ENCODE measurements at places on chromosomes 12 and 14.

GRCh38 chr14:87888136-87888999 lies 104.6 kb downstream of the GALC start:
- no peak for ATAC-seq

GRCh38 chr14:78232231-78233000 lies 62.2 kb downstream of the NRXN3 start:
- ATAC-seq = no peak

- no peak for ATAC-seq
These were observed 179.1 kb downstream of the PHETA1 start for GRCh38 chr12:111189792-111190191.

- no peak for ATAC-seq
These were observed 193.7 kb upstream of the FRMD6 start for GRCh38 chr14:51457843-51458562.

DNA sequence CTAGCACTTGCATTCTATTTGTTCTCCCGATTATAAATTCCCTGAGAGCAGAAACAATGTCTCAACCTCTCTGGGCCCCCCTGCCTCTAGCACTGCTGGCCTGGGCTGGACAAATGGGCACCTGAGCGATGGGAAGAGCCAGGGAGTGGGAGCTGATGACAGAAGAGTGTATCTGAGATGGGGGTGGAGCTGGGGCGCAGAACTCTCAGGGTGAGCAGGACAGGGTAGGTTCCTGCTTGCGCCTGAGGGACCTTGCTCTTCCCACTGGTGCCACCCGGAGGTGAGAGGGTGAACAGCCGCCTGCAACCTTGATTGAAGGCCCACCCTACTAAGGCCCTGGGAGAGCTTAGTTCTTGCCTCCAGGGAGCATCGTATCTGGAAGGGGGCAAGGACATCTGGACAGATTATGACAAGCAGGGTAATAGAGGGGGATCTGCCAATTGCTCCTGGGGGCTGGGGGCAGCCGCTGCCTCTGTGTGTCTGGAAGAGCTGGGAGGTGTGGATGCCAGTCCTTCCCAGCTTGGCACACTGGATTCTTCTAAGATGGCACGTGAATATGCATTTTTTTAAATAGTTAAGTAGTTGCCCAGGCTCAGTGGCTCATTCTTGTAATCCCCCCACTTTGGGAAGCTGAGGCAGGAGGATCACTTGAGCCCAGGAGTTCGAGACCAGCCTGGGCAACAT lies 43.0 kb upstream of the TSPAN9 start:
- ATAC-seq = peak; percentile 97

DNA sequence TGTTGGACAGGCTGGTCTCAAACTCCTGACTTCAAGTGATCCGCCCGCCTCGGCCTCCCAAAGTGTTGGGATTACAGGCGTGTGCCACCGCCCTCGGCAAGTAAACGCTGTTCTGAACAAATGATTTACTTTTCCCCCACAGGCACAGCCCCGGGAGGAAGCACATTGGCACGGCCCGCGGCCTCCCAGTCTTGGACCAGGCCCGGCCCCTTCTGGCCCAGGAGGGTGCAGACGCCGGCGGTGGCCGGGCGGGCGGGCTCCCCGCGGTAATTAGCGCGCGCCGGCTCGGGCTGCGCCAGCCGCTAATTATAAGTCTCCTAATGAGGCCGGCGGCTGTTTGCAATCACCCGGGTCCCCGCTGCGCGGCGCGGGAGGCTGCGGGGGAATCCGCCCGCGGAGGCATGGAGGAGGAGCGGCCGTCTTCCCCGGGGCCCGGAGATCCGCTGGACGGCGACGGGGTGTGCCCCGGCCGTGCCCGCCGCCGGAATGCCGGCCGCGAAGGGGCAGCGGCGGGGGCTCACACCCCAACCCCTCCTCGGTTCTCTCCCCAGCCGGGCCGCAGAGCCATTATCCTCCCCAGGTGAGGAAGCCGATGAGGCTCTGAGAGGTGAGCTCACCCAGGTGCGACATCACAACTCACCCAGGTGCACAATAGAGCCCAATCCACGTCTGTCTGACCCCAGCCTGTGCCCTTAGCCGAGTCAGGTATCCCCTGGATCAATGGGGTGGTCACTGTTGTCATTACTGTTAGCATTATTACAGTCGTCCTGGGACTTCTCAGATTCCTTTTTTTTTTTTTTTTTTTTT lies 3.3 kb upstream of the POP5 start:
- peak; percentile 14 for ATAC-seq

DNA sequence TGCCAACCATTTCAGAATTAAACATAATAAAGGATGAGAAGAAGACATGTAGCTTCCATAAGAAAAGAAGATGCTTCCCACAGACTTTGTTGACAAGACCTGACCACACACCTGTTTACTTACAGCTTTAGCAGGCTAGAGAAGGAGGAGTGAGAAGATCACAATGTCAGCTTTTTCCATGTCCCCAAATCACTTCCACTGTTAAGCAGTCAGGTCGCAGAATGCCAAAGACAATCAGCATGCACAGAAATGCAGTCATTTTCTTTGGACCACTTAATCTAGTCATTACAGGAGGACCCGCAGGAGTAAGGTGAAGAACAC lies 314.9 kb downstream of the SSPN start:
- no peak for ATAC-seq

DNA sequence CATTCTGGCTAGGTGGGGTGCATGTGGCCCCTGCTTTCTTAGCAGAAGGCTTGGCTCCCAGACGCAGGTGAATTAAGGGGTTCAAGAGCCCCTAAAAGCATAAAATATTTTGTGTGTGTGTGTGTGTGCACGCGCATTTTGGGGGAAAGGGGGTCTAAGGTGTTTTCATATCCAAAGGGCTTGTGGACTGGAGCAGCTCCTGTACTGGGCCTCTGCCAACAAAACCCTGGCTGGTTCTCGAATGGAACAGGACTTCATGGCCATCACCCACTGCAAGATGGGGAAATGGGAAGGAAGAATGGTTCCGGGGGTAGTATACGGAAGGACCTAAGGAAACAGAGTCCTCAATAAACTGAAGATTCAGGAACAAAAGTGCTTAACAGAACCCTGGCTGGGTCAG lies 3.9 kb upstream of the ATN1 start:
- ATAC-seq = no peak

DNA sequence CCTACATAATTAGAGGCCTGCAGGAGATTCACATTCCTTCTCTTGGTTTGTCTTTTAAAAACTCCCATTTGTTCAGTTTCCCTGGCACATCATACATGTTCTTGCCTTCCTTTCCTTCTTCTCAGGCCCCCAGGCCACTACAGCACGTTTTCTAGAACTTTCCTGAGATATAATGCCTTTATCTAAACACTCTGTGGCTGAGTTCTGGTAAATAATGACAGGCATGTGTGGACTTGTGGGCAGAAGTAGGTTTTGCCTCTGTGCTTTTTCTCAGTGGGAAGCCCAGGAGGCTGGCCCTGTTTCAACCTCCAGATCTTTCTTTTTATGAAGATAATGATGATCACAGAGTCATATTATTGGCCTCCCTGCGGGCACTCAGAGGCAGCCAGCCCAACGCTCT lies 117.2 kb downstream of the TMX1 start:
- no peak for ATAC-seq

DNA sequence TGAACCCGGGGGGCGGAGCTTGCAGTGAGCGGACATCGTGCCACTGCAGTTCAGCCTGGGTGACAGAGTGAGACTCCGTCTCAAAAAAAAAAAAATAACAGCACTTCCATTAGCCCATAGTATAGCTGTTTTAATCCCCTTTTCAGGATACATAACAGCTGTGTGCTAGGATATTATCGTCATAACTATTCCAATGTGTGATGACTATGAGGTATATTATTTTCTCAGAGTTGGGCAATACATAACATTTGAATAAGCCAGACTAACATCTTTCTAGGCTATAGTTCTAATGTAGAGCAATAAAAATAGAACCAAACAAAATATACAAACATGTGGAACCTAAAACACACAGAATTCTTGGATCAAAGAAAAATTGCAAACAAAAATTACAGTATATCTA lies 57.1 kb downstream of the MARK3 start:
- ATAC-seq = no peak

DNA sequence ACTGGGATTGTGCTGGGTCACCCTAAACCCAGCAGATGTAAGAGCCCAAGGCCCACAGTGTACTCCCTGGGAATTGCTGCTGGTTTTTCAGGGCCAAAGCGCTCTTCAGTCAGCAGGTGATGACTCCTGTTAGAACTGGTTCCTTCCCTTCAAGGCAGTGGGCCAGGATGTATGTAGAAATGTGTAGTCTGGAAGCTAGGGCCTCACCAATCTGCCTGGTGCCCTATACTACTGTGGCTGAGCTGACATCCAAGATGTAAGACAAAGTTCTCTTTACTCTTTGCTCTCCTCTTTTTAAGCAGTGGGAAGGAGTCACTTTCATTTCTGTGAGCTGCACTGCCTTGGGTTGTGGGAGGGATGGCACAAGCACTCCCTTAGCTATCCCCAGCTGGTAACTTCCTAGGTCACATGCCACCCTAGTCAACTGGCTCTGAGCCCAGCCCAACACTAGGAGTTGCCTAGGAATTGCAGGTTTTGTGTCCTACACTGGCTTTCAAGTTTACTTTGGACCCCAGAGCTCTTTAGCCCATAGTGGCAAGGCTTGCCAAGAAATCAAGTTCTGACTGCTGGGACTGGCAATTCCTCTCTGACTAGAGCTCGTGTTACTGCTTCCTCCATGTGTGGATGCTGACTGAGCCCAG lies 249.2 kb downstream of the C12orf50 start:
- ATAC-seq = peak; percentile 26

DNA sequence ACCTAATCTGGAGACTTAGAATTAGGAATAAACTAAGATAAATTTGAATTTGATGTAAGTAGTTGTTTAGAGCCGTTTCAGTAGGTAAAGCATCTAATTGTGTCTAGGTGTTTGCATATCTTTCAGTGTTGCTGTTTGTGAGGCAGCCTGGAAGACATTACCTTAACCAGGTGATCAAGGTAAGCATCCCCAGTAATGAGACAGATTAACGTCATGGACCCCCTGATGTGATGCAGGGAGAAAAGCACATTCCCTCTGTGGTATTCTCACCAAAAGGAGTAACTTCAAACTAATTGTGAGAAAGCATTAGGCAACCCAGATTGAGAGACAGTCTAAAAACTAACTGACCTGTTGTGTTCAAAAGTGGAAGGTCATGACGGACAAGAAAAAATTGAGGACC lies 251.6 kb downstream of the NUAK1 start:
- ATAC-seq = no peak

DNA sequence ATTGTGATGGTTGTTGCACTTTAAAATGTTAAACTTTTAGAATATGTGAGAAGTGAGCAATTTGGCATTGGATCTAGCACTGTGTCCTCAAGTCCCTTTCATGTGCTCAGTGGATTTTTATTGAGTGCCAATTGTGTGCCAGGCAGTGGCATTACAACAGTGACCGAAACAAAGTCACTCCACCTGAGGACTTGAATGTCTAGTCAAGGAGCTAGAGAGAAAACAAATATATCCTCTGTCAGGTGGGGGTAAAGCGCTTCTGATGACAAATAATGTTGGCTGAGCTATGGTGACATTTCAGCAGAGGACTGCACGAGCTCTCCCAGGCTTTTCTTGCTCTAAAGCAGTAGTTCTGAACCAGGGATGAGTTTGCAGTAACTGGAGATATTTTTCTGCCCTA lies 240.4 kb downstream of the RGS6 start:
- no peak for ATAC-seq

GRCh38 chr14:58977366-58977765 lies 211.1 kb upstream of the DAAM1 start:
- ATAC-seq = no peak

DNA sequence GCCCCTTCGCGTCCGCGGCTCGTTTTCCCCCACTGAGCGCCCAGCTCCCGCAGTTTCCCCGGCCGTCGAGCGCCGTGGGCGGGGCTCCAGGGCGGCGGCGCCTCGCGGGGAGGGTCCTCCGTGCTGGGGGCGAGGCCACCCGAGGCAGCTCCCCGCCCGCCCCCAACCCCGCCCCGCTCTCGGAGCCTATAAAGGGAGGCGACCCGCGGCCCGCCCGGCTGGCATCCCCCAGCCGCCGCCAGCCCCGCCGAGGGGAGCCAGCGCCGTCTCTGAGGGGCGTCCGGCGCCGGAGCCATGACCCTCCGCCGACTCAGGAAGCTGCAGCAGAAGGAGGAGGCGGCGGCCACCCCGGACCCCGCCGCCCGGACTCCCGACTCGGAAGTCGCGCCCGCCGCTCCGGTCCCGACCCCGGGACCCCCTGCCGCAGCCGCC lies at the start of gene TAMALIN:
TSS of gene TAMALIN (plus strand) at position 221 of the 432 bp plus-strand sequence. CDS start at position 295, 74 bp downstream.
- peak; percentile 52 for ATAC-seq

- no peak for ATAC-seq
These were observed 159.5 kb downstream of the BRMS1L start for GRCh38 chr14:35985474-35986218.

GRCh38 chr14:58082491-58083098 lies 69.4 kb downstream of the ARMH4 start:
- ATAC-seq = peak; percentile 90

DNA sequence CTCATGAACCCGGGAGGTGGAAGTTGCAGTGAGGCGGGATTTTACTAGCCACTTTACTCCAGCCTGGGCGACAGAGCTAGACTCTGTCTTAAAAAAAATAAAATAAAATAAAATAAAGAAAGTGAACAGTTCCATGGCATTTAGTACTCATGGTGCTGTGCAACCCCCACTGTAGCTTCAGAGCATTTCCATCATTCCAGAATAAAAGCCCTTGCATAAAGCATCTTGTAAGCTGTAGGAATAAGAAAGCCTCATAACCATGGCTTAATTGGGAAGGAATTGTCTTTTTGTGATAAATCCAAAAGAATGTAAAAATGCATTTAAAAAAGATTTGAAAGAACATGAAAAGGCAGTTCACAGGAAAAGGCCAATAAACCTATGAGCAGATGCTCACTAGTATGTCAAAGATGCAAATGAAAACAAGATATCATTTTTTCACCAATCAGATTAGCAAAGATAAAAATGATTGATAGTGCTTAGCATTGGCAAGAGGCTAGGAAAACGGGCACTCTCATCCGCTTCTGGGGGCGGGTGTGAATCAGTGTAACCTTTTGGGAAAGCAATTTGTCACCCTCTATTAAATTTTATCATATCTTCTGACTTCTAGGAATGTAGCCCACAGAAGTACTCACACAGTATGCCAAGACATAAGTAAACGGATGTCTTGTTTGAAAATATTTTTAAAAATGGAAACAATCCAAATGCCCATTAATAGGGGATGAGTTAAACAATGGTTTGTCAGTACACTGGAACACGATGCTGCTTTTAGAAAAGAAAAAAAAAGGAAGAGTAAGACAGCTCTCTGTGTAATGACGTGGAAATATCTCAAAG lies 46.6 kb downstream of the CFAP251 start:
- ATAC-seq = peak; percentile 86

DNA sequence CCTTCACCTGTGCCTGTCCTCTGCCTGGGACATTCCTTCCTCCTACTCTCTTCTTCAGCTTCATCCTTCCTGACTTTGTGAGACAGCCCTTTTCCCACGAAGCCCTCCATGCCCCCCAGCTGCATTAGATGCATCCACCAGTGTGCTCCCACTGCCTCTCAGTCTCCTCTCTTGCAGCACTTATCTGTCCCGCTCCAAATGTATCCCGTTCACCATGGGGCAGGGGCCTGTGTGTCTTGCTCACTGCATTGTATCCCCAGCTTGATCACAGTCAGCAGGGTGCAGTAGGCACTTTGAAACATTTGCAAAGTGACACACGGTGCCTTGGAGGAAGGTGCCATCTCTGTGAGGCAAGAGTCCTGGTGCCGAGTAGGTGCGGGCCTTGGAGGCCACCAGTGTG lies 104.0 kb downstream of the SLC25A47 start:
- ATAC-seq = no peak
